ENCODE measurements at places on chromosomes 5 and 9. TPM values are rescaled to one million over a fixed set of nuclear protein-coding genes. Genes with fewer than 3 reads are reported as not detected.
A peak's percentile ranks its signal among the peaks of the same experiment; 100 is the strongest.

DNA sequence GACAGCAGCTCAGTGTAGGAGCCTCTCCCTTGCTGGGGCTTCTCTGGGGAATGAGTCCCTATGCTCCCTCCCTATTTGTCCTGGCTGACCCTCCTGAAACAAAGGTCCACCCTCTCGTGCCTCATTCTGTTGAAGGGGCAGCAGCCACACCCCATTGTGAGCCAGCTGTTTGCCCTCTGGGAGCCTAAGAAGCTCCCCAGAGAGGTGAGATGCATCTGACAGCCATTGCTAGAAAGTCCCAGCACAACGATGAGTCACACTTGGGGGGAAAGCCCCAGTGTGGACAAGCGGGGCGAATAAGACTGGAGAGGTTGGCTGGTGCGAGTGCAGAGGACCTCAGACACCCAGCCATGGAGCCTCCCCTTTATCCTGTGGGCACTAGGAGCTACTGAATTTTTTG is 101.4 kb downstream of the PPARGC1B start:
- H3K27ac ChIP-seq: peak overlapping the region; percentile 41
- no peaks in the 10 kb centered on the region for H3K4me1 ChIP-seq
- H3K27me3 ChIP-seq: no peaks in the 10 kb centered on the region
- H3K4me3 ChIP-seq: no peak overlapping the region

- H3K27ac ChIP-seq: no peak overlapping the region
- H3K36me3 ChIP-seq: no peaks in the 10 kb centered on the region
- H3K4me3 ChIP-seq: no peak overlapping the region
- H3K4me1 ChIP-seq: peaks cover 12% of the 10 kb centered on the region
- DNase-seq: no peak
- H3K27me3 ChIP-seq: no peaks in the 10 kb centered on the region
Measured at GRCh38 chr5:172595596-172596455, 45.2 kb upstream of the NEURL1B start.

- H3K4me1 ChIP-seq: no peaks in the 10 kb centered on the region
- H3K36me3 ChIP-seq: no peaks in the 10 kb centered on the region
- H3K27me3 ChIP-seq: no peaks in the 10 kb centered on the region
- no peak overlapping the region for H3K4me3 ChIP-seq
- no peak for DNase-seq
Measured at GRCh38 chr5:68049053-68049713, 166.4 kb upstream of the PIK3R1 start.

DNA sequence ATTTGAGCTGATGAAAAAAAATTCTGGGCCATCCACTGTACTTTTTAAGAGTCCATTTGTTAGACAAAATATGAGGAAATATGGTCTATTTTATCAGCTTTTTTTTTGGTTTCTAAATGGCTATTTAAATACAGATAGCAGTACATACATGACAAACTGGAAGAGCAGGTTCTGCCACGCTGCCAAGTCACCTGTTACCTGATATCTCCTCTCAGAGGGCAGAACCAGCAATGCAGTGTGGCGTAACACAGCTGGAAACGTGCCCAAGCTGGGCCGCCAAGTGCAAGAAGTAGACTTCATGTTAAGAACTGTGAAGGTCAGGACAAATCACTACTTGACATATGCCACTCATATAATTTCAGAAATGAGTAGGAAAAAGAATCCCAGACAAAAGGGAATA is 8.1 kb downstream of the MCIDAS start:
- no peak overlapping the region for H3K4me3 ChIP-seq
- peaks cover 14% of the 10 kb centered on the region for H3K4me1 ChIP-seq
- peaks cover 64% of the 10 kb centered on the region for H3K27me3 ChIP-seq
- no peaks in the 10 kb centered on the region for H3K36me3 ChIP-seq
- no peak for DNase-seq

- no peaks in the 10 kb centered on the region for H3K4me1 ChIP-seq
- H3K27ac ChIP-seq: no peak overlapping the region
- no peaks in the 10 kb centered on the region for H3K27me3 ChIP-seq
- no peaks in the 10 kb centered on the region for H3K36me3 ChIP-seq
- H3K4me3 ChIP-seq: no peak overlapping the region
Measured at GRCh38 chr9:1415146-1415545, 365.0 kb downstream of the DMRT2 start.

GRCh38 chr5:111635916-111636570 is 121.0 kb downstream of the NREP start:
- DNase-seq: no peak
- H3K27ac ChIP-seq: no peak overlapping the region
- H3K36me3 ChIP-seq: no peaks in the 10 kb centered on the region

Gene INSL6
- total RNA-seq: not detected

Gene HTR4
- 3.1 TPM for total RNA-seq

Measured in sigmoid colon (tissue), 7 donors.